ENCODE measurements at places on chromosomes 11 and 22.

GRCh38 chr11:6733326-6734275 lies 38.2 kb downstream of the OR2AG2 start:
- DNase-seq, result no peak

DNA sequence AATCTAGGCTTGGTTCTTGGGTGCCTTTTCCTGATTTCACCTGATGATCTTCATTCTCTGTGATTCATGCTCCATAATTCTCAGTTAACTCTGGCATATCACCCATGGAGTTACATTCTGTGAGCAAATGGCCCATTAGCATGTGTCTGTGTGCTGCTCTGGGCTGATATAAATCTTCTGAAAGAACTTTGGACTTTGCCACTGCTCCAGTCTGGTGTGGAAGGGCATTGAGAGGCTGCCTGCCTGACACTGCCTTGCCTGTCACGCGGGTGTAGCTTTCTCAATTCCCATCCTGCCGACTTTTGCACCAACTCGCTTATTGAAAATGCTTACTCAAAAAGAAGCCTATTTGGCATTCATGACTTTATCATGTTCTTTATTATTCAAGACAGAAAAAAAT lies 42.2 kb downstream of the FAT3 start:
- DNase-seq, result no peak

DNA sequence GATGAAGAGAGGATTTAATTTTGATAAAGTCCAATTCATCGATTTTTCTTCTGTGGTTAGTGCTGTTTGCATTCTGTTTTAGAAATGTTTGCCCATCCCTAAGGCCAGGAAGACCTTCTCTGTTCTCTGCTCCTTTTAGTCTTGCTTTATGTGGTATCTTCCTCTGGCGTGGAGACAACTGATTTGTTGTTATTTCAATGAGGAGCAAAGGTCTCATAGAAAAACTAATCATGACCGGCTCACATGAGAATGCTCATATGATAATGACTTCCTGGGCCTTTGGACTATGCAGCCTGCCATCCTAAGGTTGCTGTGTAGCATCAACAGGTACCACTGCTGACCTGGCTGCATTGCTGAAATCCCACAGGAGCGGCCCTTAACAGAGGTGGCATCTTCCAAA lies 19.8 kb downstream of the SCGB1A1 start:
- DNase-seq, result no peak

GRCh38 chr22:23613193-23613972 lies 18.7 kb downstream of the DRICH1 start:
- DNase-seq, result no peak

DNA sequence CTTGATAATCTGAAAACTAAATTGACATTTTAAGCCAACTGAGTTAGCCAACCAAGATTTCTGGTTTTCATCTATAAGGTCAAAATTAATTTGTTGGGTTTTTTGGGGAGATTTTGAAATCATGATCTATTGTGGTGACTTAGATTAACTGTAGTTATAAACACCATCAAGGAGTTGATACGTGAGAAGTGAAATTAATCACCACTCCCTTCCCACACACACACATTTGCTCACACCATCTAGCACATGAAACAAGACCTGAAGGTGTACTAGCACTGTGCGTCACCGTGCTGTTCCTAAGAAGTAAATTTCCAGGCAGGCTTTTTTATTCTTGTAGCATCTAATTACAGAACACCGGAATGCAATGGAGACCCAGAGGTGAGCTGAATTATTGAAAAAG lies 2.1 kb downstream of the OR5B21 start:
- no peak for DNase-seq

- no peak for DNase-seq
Observed at GRCh38 chr11:21485426-21485825, 707.5 kb upstream of the ANO5 start.

- no peak for DNase-seq
Observed at GRCh38 chr11:32006799-32007388, 84.0 kb upstream of the RCN1 start.

GRCh38 chr11:118342503-118343161 lies at the start of gene CD3D:
Gene CD3D (minus strand): TSS chr11:118342705. CDS start chr11:118342607, 98 bp downstream.
- peak; percentile 35 for DNase-seq

GRCh38 chr11:19953909-19954308 lies 206.4 kb downstream of the DBX1 start:
- DNase-seq, result no peak

GRCh38 chr11:117572129-117572528 lies 224.9 kb downstream of the DSCAML1 start:
- DNase-seq, result no peak

DNA sequence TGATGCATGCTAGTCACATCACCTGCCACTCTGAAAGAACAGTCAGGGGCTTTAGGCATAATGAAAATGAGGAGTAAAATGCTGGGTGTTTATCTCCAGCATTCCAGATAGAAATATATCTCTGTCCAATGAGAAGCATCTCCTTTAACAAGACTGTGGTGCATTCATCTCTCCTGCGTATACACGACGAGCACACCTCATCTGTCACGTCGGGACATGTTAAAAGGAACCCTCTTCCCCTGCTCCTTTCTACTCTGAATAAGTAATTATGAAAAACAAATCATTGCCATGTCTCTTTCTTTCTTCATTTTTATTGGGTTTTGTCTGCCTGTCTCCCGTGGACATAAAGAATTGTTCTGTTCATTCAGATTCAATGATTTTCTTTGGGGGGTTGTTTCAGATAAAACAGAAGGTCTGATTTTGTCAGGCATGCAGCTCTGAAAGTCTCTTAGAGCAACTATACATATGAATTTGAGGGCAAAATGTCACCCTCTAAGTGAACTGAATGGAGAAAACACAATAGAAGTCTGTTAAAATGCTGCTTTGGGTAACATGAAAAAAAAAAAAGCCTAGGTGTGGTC lies 195.0 kb downstream of the MAML2 start:
- DNase-seq, result no peak

- no peak for DNase-seq
Observed at GRCh38 chr22:25025491-25026400, 73.2 kb downstream of the KIAA1671 start.

DNA sequence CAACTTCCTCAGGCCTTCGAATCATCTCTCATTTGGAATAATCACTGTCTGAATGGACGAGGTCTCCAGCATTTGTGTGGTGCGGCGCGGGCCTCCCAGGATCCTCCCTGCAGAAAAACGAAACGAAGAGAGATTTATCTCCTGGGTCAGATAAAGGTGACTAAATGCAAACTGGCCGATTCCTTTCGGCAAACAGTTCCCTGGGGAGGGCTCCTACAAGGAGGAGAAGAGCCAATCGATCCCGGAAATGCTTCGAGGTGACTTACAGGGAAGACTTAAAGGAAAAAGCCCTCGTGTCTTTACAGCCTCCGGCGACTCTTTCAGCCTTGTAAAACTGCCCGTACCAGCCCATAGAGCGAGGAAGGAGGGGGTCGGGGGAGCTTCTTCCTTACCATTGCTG lies 126.5 kb downstream of the MIAT start:
- no peak for DNase-seq

- DNase-seq, result no peak
Observed at GRCh38 chr11:117923773-117924172, 5.4 kb downstream of the TMPRSS13 start.

DNA sequence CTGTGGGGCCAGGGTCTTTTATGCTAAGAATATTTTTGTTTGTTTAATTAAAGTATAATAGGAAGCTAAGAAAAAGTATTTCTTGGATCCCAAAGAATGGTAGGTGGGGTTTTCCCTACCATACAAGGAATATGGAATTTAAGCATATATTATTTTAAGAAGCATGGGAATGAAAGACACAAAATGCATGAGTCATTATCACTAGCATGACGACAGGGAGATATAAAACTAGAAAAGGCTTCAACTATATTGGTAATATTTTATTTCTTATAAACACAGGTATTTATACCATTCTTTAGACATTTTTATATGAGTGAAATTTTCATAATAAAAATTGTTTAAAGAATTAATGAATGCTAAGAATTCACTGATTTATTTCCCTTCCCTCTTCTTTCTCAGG lies 39.3 kb upstream of the SOX6 start:
- no peak for DNase-seq

DNA sequence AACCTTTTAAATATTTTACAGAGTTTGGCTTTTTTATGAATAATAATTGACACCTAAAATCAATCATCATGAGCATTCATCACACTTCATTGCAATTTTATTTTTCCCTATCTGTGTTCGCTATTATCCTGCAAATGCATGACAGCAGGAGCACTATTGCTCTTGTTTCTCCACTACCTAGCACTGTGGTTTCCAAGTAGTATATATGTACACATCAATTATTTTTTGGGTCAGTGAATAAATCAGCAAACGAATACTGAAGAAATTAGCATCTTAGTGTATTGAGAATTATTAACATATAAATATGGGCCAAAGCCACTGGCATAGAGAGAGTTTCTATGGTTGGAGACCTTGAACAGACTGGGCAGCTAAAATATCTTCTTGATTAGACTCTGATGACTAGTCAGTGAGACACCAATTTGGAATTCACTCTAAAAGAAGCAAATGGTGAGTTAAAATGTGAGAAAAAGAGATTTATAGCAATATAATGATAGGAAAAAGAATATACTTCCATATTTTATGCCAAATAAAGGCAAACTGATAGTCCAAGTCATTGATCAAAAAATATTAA lies 731.1 kb upstream of the LUZP2 start:
- DNase-seq, result no peak

DNA sequence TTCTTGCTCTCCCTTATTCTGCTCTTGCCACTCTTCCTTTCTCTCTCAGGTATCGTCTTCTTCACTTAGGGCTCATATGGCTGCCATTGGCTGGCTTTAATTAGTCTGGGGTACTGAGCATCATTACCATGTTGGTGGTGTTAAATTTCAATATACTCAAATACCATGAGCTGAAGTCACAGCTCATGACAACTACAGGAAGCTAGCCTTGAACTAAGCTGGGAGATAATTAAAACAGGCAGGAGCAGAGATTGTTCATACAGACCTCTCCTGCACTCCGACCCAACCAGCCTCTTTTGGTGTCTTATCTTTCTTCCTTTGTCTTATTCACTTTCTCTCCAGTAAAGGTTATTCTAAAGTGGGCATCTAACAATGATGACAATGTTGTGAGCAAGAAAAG lies 130.9 kb upstream of the BLID start:
- DNase-seq, result no peak

DNA sequence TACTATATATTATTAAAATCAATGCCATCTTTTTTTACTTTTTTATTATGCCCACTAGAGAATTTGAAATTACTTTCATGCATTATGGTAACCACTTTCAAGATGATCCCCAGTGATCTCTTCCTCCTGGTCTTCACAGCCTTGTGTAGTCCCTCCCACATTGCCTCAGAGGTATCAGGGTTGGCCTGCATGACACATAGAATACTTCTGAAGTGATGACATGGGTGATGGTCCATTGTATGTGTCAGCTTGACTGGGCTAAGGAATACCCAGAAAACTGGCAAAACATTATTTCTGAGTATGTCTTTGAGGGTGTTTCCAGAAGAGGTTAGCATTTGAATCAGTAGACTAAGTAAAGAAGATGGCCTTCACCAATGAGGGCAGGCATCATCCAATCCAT lies 14.2 kb upstream of the ISX start:
- no peak for DNase-seq
